ENCODE measurements at places on chromosomes 4 and X.

- DNase-seq = no peak
Measured at GRCh38 chr4:145956288-145956890, 17.8 kb upstream of the ZNF827 start.

GRCh38 chrX:108167211-108167872 lies 75.8 kb downstream of the ATG4A start:
- DNase-seq = no peak

- DNase-seq = no peak
Measured at GRCh38 chr4:48103483-48104139, 30.4 kb downstream of the TXK start.

- DNase-seq = no peak
Measured at GRCh38 chr4:53816561-53816960, 225.3 kb upstream of the LNX1 start.

- no peak for DNase-seq
Measured at GRCh38 chrX:133698298-133698697, 283.0 kb upstream of the GPC4 start.

DNA sequence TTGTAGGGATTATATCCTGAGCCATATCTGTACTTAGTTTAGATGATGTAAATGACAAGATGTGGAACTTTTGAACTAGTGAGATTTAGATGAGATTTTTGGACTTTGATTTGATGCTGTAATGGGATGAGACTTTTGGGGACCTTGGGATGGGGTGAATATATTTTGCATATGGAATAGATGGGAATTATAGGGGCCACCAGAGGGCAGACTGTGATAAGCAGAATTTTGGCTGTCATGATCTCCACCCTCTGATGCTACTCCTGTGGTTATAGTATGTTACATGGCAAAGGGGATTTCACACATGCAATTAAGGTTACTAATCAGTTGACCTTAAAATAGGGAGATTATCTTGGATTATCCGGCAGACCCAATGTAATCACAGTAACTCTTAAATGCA lies 214.0 kb upstream of the NHS start:
- no peak for DNase-seq

All from fibroblast of skin of left biceps (primary cell).